ENCODE measurements at places on chromosomes 13 and 19.
A peak's percentile ranks its signal among the peaks of the same experiment; 100 is the strongest.

GRCh38 chr19:46866407-46867136 is 5.8 kb downstream of the ARHGAP35 start:
- DNase-seq = no peak

DNA sequence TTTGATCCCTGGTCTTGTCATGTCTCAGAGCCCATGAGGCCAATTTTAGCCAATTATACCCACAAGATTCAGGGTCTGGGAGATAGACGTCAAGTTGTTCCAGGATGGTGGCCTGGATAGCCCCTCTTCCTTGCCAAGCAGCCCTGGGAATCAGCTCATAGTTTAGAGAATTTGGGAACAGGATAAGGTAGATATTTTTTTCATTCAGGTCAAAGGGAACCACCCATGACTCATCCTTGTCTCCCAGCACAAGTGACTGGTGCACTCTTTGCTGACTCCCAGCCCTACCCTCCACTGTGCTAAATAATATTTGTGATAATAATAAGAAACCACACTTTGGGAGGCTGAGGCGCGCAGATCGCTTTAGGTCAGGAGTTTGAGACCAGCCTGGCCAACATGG is 17.1 kb upstream of the S1PR4 start:
- peak; percentile 28 for DNase-seq

DNA sequence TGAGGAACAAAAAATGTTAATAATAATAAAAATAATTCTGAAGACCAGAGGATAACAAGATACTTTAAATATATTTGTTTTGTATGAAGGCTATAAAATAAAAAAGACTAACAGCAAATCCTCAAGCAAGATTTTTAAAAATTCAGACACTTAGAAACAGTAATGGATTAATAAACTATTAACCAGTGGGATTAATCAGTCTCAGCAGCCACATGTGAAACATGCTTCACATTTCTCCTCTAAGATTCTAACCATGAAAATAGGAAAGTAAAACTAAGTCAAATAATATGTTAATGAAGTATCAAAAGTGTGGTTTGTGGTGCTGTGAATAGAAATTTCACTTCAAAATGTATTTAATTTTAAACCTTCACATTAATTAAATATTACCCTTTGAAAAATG is 57.4 kb downstream of the KCNRG start:
- no peak for DNase-seq

DNA sequence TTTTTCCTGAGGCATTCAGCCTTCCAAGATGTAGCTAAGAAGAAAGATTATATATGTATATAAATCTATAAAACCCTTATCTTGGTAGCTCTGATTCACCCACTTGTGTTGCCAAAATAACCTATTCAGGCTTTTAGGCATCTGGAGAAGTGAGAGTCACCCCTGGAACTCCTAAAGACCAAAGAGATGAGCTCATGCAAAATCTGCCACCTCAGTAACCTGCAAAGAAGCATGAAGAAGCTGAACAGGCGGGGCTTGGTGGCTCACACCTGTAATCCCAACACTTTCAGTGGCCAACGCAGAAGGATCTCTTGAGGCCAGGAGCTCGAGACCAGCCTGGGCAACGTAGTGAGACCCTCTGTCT is 393.7 kb downstream of the FOXO1 start:
- DNase-seq = peak; percentile 4

DNA sequence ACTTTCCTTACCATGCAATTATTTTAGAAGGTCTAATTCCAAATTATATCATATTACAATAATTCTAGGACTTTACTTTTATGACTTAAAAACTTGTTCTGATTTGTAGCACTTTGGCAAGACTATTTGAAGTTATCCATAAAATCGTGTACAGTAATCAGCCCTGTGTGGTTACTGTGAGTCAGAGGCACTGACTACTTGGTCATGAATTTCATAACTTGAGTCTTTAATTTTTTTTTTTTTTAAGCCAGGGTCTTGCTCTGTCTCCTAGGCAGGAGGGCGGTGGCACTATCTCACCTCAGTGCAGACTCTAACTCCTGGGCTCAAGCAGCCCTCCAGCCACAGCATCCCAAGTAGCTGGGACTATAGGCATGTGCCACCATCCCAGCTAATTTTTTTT is 1319.2 kb upstream of the SLC10A2 start:
- DNase-seq = no peak

- no peak for DNase-seq
These were observed 1887.4 kb downstream of the PCDH9 start for GRCh38 chr13:65342541-65343337.

DNA sequence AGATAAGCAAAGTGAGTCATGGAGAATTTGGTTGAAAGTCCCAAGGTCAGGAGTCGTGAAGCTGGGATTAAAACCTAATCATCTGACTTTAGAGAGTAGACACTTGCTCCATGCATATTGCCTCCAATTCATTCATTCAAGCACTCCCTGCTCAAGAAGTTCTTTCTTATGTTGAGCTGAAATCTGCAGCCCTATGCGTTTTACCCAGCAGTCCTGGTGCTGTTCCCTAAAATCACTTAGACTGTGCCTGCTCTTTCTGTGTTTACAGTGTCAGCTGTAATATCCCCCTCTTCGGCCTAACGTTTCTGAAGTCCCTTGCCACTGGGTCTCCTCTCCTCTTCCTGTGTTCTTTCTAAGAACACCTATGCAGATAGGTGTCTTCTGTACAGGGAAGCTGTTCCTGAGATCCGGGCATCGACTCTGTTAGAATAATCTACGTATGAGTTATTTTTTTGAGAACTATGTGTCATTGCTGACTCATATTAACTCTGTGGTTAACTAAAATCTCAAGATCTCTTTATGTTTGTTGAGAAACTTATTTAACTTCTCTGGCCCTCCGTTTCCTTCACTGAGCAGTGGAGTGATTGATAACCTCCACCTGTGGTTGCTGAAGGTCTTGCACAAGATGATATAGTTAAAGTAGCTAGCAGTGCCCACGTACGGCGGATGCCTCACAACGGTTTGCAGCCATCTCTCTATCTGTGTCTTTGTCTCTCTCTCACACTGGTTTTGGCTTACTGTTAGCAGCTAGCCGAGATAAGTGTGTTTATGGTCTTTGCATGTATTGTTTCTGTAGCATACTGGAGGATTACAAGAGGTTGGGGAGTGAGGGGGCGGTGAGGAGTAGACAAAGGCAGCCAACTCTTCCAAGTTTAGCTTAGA is 4.7 kb downstream of the ALOX5AP start:
- DNase-seq = peak; percentile 55

DNA sequence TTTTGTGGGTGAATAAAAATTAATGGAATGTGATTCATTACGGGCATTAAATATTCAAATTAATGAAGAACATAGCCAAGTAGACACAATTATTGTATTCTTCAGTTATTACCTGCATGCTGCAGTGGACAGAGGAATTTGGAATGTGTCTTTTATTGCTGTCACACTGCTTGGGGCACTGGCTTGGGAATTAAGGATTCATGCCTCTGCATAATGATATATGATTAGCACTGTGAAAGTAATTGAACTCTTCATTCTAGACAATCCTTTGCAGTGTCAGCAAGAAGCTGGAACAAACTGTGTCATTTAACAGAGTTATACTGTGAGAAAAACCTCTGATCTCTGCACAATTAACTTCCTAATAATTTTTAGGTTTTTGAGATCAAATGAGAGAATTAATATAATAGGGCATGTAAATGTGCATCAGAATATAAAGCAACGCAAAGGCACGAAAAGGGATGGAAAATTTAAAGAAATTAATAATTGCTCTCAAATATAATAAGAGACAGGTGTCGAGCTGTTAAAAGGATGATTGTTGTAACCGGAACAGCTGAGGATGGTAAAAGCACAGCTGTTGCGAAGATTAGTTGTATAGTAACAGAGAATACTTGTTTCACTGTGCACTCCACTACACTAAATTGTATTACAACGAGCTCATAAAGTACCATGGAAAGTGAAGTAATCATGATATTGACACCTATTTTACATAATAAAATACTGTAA is 235.1 kb upstream of the MIR17HG start:
- no peak for DNase-seq

DNA sequence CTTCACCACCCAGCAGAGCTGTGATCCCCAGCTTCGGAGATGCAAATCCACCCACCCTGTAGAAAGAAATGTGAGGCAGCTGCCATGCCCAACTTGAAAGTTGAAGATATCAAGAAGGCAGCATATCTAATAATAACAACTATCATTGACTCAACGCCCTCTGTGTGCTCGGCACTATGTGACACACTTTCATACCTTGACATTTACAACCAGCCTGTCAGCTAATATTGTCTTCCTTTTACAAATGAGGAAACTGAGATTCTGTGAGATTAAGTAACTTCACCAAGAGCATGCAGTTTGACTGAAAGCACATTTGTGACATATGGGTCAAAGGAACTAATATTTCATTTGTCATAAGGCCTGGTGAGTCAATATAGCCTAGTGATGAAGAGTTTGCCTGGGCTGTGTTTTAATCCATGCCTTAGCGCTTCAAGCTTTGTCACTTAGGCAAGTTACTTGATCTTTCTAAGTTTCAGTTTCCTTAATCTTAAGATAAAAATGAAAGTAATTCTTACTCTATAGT is 137.0 kb downstream of the FLT1 start:
- no peak for DNase-seq

DNA sequence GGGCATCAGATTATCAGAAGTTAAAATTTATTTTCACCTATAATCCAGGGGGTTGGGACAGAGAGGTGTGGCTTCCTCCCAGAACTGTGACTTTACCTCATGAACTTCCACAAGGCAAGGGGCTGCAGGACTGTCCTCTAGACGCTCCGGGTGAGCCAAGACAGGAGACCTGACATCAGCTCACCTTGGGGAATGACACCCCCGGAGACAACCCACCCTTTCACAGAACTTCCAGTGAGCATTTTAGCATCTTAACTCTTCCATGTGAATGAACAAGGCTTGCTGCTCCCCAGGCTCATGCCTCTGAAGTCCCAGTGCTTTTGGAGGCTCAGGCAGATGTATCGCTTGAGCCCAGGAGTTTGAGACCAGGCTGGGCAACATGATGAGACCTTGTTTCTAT is 29.4 kb upstream of the TFDP1 start:
- DNase-seq = no peak

GRCh38 chr19:3034656-3035541 is 5.8 kb upstream of the TLE2 start:
- DNase-seq = peak; percentile 41

DNA sequence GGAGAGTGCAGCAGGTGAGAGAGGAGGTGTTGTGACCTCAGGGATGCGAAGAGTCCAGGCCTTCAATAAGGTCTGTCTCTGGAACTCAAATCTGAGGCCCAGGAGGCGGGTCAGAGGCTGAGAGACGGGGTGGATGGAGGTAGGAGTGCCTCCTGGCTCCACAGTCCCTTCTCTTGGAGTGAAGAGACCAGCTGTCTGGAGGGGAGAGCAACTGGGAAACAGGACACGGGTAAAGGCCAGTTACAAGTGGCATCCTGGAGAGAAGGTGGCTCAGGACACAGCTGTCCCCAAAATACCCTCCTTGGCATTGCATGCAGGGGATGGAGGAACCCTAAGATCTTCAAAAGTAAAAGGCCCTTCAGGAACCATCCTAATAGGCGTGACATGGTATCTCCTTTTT is 19.2 kb downstream of the PDE4A start:
- DNase-seq = no peak

All from HFFc6 (cell line).